Activated CD4-positive, alpha-beta T cell treated with anti-CD3 and anti-CD28 coated beads, Interleukin-2, amount 50 U/mL, for 48 hours (primary cell): ENCODE measurements at places on chromosomes 4 and X.

DNA sequence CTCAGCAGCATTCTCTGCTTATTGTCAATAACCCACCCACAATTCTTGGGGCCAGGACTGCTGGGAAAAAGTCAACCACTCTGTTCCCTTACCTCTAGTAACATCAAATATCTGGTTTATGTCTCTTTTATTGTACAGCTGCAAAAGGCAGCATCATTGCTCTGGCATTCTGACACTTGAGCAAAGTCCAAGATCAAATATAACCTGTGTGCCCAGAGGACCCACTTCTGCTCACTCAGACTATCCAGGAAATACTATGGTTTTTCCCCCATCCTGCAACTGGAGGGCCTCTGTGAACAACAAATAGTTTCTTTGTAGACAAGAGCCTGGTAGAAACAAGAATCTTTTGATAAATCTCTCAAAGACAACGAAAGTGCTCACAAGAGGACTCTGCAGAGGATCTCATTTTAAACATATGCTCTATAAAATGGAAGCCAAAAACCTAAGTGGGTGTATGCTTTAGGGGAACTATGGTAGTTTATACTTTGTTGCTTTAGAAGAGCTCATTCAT is 154.7 kb downstream of the RAB28 start:
- no peak for DNase-seq

GRCh38 chr4:137393044-137393443 is 139.2 kb downstream of the PCDH18 start:
- DNase-seq: no peak

DNA sequence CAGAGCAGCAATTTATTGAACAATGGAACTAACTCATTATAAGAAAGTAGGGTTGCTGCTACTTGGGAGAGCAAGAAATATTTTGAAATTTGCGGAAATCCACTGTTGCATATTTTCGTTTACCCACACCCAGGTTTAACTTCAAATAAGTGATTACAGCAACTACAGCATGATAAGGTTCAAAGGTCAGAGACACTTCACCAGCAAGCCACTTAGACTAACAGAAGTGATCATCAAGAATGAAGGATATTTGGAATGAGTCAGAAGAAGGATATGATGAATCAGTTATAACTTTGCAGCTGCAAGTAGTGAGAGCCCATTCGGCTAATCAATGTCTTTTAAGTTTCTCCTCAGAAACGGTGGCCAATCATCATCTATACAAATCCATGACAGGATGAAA is 199.3 kb downstream of the TMA16 start:
- no peak for DNase-seq

GRCh38 chr4:47642191-47642830 is 157.2 kb downstream of the ATP10D start:
- DNase-seq: no peak

DNA sequence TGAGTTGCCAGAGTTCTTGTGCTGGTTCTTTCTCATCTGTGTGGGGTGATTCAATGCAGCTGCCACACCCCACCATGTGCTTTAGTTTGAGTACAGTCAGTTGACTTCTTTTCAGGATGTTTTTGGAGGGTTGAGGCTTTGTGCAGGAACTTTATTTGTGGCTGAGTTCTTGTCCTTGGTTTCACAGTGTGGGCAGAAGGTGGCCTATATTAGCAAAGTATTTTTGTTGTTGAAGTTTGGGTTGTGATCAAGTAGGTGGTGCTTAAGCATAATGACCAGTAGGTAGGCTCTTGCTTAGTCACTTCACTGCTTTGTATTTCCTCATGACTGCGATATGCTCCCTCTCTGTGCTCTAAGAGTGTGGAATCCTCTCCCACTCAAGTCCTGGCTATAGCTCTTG is 80.3 kb downstream of the ARHGAP24 start:
- no peak for DNase-seq

DNA sequence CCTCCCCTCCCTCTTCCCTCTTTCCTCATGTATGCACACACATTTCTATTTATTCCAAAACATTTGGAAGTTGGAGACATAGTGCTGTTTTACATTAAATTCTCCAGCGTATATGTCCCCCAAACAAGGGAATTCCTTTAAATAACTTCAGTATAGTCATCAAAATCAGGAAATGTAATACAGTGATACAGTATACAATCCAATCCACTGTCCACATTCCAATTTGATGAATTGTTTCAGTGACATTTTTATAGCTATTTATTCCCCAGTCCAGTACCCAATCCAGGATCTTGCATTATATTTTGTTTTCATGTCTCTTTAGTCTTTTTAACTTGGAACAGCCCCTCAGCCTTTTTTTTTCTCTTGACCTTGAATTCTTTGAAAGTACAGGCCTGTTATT is 233.0 kb downstream of the DKK2 start:
- no peak for DNase-seq

- no peak for DNase-seq
Measured at GRCh38 chr4:158461336-158461735, 60.3 kb upstream of the RXFP1 start.

DNA sequence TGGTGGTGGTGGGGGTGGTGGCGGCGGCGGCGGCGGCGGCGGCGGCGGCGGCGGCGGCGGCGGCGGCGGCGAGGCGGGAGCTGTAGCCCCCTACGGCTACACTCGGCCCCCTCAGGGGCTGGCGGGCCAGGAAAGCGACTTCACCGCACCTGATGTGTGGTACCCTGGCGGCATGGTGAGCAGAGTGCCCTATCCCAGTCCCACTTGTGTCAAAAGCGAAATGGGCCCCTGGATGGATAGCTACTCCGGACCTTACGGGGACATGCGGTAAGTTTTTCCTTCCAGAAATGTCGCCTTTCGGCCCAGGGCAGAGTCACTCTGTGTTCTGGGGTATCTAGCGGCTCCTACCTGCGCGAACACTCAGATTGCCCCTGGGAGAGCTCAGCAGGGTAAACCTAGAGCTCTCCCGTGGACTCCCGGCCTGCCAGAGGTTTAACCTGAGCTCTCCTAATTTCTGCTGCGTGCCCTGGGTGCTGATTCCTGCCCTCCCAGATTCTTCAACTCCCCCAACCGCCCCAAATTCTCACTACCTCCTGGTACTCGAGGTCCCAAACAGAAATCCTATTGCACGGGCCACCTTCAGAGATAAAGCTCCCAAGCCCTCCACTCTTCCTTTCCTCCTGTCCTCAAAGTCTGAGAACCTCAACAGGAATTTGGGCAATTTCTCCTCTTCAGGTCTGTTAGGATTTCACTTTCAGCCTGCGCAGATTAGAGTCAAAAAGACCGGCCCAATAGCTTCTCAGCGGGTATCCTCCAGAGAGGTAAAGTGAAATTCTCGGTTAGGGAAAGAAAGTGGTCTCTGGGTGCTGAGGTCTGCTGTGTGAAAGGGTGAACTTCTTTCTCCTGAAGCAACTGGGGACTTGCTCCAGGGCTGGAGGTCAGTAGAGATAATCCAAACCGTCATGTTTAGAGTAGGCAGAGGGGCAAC is 2.9 kb downstream of the AR start:
- DNase-seq: no peak

DNA sequence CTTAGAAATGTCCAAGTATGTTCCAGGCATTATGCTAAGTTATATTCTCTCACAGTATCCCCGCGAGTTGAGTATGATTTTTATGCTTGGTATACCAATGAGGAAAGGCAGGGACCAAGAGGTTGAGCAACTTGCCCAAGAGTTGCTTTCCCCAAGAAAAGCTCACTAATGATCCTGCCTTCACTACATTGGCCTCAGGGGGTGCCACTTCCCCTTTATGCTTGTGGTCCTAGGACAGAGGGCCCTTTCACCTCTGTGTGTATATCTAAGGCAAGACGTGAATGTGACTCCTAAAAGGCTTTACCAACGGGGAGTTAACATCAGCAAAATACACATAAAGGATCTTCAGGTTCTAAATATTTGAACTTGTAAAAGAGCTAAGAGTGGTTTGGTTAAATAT is 164.4 kb upstream of the CPEB2 start:
- no peak for DNase-seq

DNA sequence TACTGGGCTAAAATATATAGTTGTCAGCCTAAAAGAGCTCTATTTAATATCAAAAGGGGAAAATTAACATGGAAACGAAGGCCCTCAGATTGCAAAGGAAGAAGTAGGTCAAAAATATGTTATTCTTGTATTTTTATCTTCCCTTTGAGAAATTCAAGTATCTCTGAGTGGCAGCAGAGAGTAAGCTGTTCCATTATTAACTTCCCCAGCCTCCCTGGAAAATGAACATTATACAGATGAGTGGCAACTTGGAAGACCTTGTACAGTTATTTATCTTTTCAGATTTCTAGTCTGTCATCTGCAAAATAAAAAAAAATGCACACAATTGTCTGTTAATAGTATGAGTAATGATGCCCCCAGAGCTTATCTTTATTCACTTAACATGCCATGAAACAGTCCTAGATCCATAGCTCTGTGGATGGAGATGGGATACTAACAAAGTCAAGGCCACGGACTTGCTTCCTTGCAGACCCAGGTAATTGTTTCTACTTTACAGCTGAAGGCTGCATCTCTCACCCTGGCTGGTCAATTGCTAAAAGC is 93.0 kb downstream of the CORIN start:
- DNase-seq: no peak

DNA sequence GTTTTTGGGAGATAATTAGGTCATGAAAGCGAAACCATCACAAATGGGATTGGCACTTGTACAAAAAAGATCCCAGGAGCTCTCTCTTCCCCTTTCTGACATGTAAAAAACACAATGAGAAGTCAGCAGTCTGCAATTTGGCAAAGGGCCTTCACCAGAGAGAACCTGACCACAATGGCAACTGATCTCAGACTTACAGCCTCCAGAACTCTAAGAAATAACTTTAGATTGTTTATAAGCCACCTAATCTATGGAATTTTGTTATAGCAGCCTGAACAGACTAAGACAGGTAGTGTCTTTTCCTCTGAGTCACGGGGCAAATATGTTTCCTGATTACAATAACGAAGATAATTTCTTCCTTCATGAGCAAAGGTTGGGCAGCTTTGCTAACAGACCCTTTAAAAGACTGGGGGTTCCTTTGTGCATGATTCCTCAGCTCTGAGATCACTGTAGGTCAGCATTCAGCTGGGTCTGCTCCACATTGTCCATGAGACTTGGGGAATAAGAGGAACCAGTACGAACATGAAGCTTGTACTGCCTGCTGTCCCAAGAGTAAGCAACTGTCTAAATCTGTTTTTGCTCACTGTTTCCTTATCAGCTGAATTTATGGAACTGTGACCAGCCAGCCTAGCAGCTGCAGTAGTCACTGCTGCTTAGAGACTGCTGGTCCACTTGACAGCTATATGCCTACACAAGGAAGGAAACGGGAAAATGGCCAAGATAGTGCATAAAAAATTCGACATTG is 191.6 kb downstream of the ANAPC10 start:
- DNase-seq: no peak

- DNase-seq: peak; percentile 66
Measured at GRCh38 chrX:131812847-131813825, 210.0 kb upstream of the STK26 start.
